Activated CD4-positive, alpha-beta T cell treated with anti-CD3 and anti-CD28 coated beads for 1 hour (primary cell): ENCODE measurements at places on chromosomes 3 and 15.

DNA sequence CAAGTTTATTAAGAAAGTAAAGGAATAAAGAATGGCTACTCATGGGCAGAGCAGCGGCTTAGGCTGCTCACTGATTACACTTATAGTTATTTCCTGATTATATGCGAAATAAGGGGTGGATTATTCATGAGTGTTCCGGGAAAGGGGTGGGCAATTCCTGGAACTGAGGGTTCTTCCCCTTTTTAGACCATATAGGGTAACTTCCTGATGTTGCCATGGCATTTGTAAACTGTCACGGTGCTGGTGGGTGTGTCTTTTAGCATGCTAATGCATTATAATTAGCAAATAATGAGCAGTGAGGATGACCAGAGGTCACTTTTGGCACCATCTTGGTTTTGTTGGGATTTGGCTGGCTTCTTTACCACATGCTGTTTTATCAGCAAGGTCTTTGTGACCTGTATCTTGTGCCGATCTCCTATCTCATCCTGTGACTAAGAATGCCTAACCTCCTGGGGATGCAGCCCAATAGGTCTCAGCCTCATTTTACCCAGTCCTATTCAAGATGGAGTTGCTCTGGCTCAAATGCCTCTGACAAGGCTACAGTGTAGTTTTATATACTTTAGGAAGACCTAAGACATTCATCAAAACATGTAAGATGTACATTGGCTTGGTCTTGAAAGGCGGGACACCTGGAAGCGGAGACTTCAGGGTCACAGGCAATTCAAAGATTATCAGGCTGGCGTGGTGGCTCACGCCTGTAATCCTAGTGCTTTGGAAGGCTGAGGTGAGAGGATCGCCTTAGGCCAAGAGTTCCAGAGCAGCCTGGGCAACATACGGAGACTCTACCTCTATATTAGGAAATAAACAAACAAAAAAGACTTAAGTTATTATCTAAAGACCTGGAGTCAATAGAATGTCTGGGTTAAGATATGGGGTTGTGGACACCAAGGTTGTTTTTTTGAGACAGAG, 3.2 kb upstream of the BLOC1S6 start:
- DNase-seq: no peak

- DNase-seq: no peak
These were observed 483.8 kb downstream of the TUSC7 start for GRCh38 chr3:117193390-117193789.

- no peak for DNase-seq
These were observed 46.2 kb upstream of the FOXP1 start for GRCh38 chr3:71629711-71630110.

DNA sequence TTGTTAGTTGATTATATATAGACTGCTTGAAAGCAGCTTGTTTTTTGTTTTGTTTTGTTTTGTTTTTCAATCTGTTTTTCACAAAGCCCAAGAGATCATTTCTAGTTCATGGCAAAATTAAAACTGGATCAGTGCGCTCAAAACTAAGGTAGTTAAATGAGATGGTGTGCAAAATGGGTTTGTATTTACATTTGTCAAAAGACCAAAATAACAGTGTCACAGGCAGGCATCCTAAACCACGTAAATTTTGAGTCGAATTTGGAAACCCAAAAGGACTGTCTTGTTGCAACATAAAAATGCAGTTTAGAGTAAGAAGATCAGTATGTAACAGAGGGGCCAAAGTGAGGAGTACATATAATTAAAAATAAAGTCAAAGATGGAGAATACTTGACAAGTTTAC, 2.4 kb downstream of the DMXL2 start:
- DNase-seq: no peak

- no peak for DNase-seq
These were observed 116.9 kb downstream of the TP63 start for GRCh38 chr3:189748046-189748445.

DNA sequence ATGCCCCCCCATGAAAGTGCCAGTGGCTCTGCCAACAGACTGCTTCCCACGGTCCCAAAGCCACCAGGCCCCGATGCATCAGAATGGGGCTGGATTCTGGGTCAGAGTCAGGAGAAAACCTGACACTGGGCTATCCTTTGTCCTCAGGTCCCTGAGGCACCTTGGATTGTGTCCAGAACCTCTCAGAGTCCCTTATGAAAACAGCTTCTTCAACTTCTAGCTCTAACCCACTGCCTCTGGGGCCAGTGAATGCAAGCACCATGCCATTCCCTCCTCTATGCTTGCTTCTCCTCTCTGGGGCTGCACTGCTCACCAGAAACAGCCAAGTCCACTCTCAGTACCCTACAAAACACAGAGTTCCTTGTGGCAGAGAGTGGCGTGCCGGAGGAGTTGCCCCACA, 9.9 kb downstream of the CRABP1 start:
- DNase-seq: no peak

GRCh38 chr3:48548729-48549705, 7.6 kb downstream of the PFKFB4 start:
- peak; percentile 75 for DNase-seq

- DNase-seq: no peak
These were observed 623.5 kb downstream of the EDEM1 start for GRCh38 chr3:5811016-5811415.

- DNase-seq: no peak
These were observed 119.2 kb upstream of the TP63 start for GRCh38 chr3:189512039-189512438.

DNA sequence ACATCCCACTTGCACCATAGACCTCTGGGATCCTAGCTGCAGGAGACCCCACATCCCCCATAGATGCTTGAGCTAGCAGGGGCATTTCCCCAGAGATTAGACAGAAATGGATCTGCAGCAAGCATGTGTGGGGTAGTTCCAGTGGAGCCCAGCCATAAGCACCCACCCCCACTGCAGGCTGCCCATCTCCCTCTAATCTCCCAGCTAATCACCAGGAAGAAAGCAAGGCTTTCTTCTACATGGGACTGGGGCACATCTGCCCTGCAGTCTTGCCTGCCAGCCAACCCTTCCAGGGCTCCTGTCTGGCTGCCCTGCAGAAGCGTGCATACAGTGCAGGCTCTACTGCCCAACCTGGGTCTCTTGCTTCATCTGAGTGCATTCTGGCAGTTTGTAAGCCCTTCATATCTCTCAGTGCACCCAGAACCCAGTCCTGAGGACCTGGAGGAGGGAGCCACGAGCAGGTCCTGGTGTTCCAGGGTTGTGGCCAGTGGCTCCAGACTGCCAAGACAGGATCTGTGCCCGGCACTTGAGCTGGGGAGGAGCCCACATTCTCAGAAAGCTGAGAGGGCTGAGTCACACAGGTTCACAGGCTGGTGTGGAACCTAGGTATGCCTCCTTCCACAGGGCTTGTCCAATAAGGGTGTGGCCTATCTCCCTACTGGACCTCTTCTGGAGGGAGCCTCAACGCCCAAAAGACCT, 49.9 kb upstream of the IGSF11 start:
- no peak for DNase-seq

DNA sequence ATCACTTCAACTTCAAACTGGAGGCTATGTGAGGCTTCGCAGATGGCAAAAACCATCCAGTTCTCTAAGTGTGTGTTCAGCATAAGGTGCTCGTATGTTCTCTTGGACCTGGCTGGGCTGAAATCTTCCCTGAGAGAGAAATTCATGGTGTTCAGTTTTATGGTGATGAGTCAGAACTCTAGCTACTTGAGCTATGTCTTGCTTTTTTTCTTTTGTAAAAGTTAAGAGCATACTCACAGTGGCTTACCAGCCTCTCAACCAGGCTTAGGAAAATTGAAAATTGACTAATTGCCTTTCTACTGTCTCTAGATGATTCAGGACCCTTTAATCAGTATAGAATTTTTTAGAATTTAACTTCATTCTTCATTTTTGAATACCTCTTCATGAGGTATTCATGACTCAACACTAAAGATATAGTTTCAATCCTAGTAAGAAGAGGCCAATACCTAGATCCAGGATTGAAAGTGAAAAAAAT, 617.5 kb downstream of the TBL1XR1 start:
- no peak for DNase-seq

DNA sequence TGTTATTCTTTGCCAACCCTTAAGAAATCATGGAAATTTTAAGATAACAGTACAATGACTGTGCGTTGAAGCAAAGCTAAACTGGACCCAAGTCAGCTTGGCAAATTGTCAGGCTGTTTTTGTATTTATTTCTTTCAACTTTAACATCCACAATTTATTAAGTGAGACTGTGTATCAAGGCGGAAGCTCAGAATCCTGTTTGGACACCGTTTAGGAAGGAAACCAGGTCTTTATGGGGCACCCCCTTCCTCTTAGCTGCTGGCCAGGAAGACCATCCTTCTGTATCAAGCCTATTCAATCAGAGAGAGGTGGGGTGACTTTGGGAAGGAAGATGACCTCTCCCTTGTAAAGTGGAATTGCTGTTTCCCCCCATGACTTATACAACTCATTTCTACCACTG, 166.0 kb downstream of the MCTP2 start:
- DNase-seq: no peak

DNA sequence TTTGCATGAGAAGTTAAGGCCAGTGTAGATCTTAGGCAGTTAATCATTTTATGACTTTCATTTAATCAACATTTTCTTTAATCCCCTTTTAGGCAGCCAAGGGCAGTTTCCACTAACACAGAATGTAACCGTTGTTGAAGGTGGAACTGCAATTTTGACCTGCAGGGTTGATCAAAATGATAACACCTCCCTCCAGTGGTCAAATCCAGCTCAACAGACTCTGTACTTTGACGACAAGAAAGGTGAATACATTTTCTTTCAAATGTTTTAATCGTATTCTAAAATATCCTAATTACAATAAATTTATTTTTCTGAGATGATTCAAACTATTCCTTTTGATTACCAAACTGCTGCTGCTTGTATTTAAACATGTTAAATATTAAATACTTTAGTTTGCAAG, 843.2 kb downstream of the CADM2 start:
- DNase-seq: no peak

DNA sequence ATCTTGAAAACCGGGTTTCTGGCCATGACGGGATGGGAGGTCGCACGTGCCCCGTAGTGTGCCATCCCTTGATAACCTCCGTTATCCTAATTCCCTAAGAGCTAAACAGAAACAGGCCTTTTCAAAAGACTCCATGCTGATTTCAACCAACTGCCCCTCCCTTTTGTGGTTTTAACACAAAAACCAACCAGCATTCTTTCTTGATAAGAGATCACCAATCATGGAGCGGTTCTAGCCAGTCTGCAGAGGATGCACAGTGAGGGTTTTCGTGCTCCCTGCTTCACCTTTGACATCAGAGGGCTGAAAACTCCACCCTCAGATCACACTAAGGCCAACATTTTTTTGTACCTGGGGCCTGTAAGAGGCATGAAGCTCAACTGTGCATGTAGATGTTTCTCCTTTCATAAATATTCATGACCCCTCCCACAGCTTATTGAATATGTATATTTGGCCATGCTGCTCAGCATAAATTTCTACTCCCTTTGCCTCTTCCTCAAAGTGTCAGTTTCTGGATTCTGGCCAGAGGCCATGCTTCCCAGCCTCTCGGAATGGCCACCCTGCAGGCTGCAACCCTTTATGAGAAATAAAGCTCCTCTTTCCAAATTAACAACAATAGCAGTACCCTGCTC, 41.3 kb downstream of the FAM3D start:
- no peak for DNase-seq

GRCh38 chr15:79804838-79805237, 92.0 kb downstream of the MTHFS start:
- DNase-seq: no peak

DNA sequence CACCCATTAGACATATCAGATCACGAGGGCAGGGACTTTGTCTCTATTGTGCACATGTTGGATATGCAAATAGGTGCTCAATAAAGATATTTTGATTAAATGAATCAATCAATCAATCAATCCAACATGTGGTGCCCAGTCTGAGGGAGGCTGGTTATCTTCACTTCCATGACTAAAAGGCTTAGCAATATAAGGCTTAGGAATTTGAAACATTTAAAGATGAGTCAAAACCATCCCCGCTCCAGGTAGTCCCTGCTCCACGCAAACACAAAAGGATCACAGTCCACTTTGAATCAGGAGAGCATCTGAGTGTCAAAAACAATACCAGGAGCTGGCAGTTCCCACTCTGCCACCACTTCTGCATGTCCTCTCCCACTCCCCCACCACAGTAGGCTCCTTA, 25.8 kb upstream of the PRICKLE2 start:
- DNase-seq: no peak

DNA sequence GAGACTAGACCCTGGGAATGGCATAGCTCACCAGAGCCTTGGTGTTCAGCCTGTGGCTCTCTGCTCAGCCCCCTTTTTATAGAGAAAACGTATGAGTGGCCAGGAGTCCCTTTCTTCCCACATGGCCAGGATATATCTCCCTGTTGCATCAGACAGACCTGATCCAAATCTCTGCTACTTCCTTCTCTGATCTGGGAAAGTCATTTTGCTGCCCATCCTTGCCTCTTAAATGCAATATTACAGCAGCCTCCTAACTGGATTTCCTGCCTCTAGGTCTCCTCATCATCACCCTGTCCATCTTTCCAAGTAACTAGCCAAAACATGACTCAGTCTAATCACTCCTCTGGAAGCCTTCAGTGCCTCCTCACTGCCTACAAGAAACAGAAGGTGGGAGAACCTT, 42.9 kb downstream of the CTDSPL start:
- DNase-seq: no peak

DNA sequence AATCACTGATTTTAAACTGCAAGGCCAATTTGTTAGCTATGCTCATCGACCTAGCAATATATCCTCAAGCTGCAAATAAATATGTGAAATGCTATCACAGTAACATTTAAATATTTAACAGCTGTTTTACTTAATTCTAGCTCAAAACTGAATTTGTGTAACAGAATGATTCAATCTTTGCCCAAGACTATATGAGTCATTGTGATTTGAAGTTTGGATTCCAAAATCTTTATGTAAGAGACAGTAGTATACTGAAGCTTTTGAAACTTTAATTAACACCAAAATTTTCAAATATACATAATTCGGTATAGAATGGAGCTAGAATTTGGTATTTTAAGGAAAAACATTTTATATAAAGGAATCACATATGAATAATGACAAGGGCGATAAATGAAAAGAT, 603.0 kb upstream of the ROBO2 start:
- no peak for DNase-seq

- no peak for DNase-seq
These were observed 15.2 kb downstream of the MAGEF1 start for GRCh38 chr3:184696697-184697096.

DNA sequence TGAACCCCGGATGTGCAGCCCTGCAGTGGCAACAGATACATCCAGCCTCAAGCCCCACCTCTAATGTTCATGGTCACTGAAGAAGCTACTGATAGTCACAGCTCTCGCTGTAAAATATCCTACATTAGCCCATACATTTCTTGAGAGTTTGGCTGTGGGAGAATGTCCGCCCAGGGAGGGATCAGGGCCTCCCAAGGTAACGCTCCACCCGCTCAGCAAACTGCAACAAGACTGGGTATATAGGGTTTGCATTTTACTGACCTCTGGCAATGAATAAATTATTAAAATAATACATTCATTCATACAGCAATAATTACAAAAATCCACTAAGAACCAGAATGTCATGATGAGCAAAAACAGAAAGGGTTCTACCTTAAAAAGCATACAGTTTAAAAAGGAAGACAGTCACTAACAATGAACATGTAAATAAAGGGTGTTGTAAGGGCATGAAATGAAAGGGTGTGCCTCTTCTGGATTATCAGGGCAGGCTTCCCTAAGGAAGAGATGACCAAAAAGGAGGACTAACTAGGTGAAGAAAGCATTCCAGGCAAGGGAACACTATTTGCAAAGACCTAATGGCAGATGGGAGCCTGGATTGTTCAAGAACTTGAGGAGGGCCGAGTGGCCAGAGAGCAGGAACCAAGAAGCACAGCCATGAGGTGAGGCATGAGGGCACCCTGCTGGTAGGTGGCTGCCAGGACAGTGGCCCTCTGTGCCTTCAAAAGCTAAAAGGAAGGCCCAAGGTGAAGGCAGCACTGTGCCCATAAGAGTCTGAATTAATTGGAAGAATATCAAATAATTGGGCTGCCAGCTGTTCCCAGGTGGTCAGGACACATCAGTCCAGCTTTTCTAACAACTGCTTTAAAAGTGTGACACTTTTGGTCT, 28.1 kb upstream of the CTDSPL start:
- no peak for DNase-seq
